Cerebellum (tissue), 4 donors: ENCODE measurements at places on chromosomes 3 and 15. TPM values are rescaled to one million over a fixed set of nuclear protein-coding genes. Genes with fewer than 3 reads are reported as not detected.

GP9 gene
- total RNA-seq = not detected

ARHGEF3 gene
- total RNA-seq = 16.2 TPM

LARP6 gene
- 5.1 TPM for total RNA-seq

SH3GL3 gene
- total RNA-seq = 23.7 TPM

KCNAB1 gene
- 16.2 TPM for total RNA-seq

TMC3 gene
- 0.09 TPM for total RNA-seq

MCF2L2 gene
- 37.1 TPM for total RNA-seq

DNA sequence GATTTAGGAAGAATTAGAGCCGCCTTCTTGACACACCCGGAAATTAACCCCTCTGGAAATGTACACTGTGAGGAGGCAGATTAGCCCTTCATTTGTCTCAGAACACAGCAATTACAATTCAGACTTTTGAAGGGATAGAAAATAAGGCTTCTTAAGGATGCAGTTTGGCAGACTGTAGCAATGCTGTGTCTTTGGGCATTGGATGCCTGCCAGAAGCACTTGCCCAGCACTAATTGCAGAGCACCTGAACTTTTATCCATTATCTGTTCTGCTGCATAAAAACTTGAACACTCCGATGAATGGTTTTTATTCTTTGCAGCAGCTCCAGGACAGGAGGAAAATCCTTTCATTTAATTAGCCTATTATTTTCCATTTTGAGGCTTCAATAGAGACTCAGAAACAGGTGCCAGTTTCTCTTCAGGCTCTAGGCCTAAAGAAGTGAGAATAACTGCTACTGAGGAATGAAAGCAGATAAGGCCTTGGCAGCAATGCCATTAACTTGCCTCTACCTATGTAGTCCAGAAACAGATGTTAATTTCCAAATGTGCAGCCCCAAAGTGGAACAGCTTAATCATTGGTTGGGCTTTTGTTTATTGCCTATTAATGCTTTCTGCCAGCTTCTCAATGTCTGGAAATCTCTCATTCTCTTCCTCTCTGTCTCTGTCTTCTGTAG lies 418.5 kb downstream of the NSUN3 start:
- no peak for DNase-seq

DNA sequence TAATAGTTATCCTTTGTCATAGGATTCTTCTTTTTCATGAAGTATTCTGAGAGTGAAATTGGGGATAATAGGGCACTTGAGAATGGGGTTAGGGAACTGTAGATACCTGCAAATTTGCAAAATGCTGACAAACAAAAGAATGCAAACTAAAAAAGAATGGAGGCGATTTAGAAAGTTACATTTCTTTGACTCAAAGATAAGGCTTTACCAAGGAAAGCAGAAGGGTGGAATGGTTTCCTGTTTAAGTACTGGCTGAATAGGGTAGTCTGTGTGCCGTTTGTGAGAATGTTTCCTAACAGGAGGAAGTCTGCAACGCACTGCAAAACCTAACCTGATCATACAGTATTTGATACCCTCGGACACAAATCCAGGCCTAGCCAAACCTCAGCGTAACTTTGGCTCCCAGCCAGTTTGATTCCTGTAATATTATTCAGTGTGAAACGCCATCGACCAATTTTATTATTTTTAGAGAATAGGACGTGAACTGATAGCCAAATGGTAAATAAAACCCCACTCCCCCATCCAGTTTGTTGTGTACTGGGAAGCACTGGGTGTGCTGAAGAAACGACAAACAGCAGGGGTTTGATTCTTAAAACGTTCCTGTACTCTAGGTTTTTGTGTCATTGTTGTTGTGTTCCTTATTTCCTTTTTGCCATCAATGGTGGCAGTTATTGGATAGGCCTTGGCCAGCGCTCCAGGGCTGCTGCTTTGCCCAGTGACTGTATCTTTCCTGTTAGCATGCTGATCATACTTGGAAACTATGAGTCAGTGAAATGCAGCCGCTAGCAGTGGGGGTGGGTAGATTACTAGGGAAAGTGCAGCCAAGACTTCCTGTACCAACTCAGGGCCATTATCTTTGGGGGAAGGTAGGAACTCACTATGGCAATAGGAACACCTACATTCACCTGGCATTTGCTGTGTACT lies 148.0 kb upstream of the TBL1XR1 start:
- DNase-seq = peak; percentile 53

DNA sequence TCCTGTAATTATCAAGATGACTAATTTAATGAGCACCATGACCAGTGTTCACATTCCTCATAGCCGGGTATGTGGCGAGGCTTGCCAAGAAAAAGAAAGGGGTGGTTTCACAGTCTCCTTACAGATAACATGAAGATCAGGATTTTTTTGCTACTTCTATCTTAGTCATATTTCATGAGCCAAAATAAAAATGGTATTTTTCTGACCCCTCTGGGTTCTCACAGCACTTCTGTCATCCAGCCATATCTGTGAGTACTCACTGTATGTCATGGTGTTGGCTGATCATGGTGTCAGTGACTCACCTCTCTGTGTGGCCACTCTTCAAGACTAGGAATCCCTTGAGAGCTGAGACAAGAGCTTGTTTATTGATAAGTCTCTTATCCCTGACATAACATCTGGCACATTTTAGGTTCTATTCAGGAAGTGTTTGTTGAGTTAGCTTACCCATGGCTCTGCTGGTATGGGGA lies 130.5 kb upstream of the LMCD1 start:
- DNase-seq = no peak

GRCh38 chr3:114060906-114061655 lies 4.5 kb downstream of the QTRT2 start:
- DNase-seq = no peak

- DNase-seq = no peak
These were observed 54.7 kb upstream of the TRAK1 start for GRCh38 chr3:42036483-42036823.

DNA sequence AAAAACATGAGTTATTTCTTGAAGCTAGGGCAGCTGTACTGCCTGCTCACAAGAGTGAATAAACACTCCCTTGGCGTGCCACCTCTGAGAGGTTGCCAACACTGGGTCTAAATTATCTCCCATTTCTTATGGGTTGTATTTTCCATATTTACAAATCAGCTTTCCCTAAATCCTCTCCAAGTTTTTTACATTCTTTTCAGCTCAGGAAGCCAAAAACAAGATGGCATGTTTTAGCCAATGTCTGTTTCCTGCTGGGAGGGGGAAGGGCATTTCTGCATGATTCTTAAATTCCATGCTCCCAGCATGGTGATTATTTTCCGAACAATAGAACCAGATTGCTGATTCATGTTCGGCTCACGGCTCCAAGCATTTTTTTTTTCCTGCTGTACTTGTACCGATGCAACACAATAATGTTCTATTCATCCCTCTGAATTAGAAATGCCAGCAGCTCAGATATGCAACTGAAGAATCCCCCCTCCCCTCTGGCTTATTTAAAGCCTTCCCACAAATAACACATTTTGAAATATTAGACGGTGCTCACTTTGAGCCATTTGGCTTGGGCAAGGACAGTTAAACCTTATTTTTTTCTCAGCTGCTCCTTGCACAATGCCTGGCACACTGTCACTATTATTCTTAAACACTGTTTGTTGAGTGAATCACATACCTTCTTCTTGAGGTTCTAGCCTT lies 252.5 kb downstream of the THRB start:
- no peak for DNase-seq

GRCh38 chr3:159080256-159080655 lies 278.4 kb downstream of the MFSD1 start:
- no peak for DNase-seq

- DNase-seq = peak; percentile 3
These were observed 416.5 kb downstream of the PLCL2 start for GRCh38 chr3:17301271-17301670.

GRCh38 chr15:88695101-88695500 lies 56.3 kb downstream of the ISG20 start:
- no peak for DNase-seq

DNA sequence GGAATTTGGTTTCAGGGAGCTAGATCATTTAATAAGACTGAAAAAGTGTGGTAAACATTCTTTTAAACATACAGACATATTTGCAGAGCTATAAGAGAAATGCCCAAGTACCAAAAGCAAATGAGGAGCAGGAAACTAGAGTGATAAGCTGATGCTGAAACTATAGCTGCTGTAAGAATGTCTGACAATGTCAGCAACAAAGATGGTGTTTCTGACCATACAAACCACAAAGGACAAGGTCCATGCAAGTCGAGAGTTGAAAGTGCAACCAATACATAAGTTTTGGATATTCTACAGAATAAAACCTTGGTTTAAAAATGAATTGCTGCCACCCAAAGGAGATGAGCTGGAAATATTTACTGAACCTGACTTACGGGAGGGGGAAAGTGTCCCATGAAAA lies 610.2 kb downstream of the TBL1XR1 start:
- no peak for DNase-seq

GRCh38 chr3:43766672-43767465 lies 76.1 kb downstream of the ABHD5 start:
- no peak for DNase-seq

DNA sequence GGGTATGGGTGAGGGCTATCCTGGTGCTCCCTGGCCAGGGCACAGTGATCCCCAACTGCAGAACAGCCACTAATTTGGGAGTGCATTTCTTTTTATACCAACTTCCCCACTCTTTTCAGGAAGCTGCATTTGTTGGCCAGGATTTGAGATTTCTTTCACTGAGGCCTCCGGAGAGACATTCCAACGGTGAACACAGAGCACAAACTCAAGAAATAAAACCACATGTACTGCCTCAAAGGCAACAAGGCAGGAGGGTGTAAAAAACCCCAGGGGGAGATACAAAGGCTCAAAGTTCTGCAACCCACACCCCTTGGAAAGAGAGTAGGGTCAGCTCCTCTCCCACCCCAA lies 65.3 kb downstream of the CPN2 start:
- no peak for DNase-seq

- DNase-seq = no peak
These were observed 626.5 kb upstream of the DPPA4 start for GRCh38 chr3:109963831-109964230.

DNA sequence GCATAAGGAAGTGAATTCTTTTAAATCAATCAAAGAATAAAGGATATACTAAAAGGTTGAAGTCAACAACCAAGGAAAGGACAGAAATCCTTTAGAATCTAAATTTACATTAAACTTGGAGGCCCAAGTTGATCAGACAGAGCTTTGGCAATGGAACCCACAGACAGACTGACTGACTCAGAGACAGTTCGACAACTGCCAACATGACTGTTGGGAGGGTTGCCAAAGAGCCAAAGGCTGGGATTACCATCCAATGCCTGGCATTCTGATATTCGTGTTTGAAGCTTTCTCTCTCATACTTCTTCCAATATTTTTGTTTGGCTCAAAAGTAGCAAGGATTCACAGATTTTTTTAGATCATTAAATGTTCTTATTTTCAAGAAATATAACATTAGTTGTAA lies 406.1 kb downstream of the PLCL2 start:
- no peak for DNase-seq

- DNase-seq = no peak
These were observed 40.1 kb downstream of the RPN1 start for GRCh38 chr3:128610451-128611070.

DNA sequence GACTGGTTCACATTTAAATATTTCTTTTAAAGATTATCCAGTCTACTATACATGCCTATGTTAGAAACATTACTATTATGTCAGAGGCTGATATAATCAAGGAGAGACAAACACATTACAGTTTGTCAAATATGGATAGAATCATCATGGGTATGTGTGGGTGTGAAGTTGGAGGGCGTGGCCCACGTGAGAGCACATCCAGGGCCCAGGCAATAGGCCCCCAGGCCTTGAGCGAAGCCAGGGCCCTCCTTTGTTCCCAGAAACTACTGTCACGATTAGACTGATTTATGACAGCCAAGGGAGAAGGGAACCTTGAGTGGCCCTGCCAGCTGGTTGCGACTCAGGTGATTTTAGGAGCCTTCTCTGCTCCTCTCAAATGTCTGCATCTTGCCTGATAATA lies 26.9 kb upstream of the LDHAL6B start:
- no peak for DNase-seq
